ENCODE measurements at places on chromosomes 3 and 15.
A peak's percentile ranks its signal among the peaks of the same experiment; 100 is the strongest.

GRCh38 chr3:157785102-157785826 is 282.0 kb upstream of the VEPH1 start:
- no peak overlapping the region for H3K4me3 ChIP-seq
- no peaks in the 10 kb centered on the region for H3K4me1 ChIP-seq
- no peaks in the 10 kb centered on the region for H3K27me3 ChIP-seq
- no peak for DNase-seq
- no peak overlapping the region for H3K27ac ChIP-seq

DNA sequence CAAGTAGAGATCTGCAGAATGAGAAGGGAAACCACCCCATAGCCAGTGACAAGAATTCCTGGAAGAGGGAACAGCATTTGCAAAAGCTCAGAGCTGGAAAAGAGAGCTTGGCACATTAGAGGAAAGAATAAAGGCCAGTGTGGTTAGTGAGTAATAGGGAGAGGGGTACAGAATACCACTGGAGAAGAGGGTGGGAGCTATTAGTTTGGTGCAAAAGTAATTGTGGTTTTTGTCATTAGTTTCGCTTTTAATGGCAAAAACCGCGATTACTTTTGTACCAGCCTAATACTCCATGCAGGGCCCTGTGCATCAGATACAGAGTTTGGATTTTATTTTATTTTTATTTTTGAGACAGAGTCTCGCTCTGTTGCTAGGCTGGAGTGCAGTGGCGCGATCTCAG is 9.8 kb downstream of the SLC24A1 start:
- peaks cover 26% of the 10 kb centered on the region for H3K4me1 ChIP-seq
- peak overlapping the region; percentile 61 for H3K27ac ChIP-seq
- no peak for DNase-seq
- no peaks in the 10 kb centered on the region for H3K36me3 ChIP-seq
- H3K27me3 ChIP-seq = no peaks in the 10 kb centered on the region

- no peak overlapping the region for H3K4me3 ChIP-seq
- no peak overlapping the region for H3K27ac ChIP-seq
- H3K4me1 ChIP-seq = no peaks in the 10 kb centered on the region
Observed at GRCh38 chr3:82163907-82164520, 402.6 kb upstream of the GBE1 start.

GRCh38 chr15:80010131-80010673 is 39.2 kb upstream of the BCL2A1 start:
- H3K27me3 ChIP-seq = no peaks in the 10 kb centered on the region
- peak overlapping the region; percentile 31 for H3K27ac ChIP-seq
- H3K4me3 ChIP-seq = no peak overlapping the region
- no peaks in the 10 kb centered on the region for H3K4me1 ChIP-seq
- DNase-seq = no peak

- H3K27ac ChIP-seq = no peak overlapping the region
- no peaks in the 10 kb centered on the region for H3K36me3 ChIP-seq
- no peaks in the 10 kb centered on the region for H3K4me1 ChIP-seq
- H3K27me3 ChIP-seq = no peaks in the 10 kb centered on the region
- no peak overlapping the region for H3K4me3 ChIP-seq
Observed at GRCh38 chr15:38316311-38316710, 63.7 kb downstream of the SPRED1 start.

GRCh38 chr3:45566951-45567411 is 27.6 kb upstream of the LIMD1 start:
- no peak for DNase-seq
- no peaks in the 10 kb centered on the region for H3K4me1 ChIP-seq
- H3K36me3 ChIP-seq = no peaks in the 10 kb centered on the region
- no peaks in the 10 kb centered on the region for H3K27me3 ChIP-seq
- no peak overlapping the region for H3K4me3 ChIP-seq
- no peak overlapping the region for H3K27ac ChIP-seq

- H3K4me1 ChIP-seq = no peaks in the 10 kb centered on the region
- DNase-seq = no peak
- no peak overlapping the region for H3K4me3 ChIP-seq
- no peak overlapping the region for H3K27ac ChIP-seq
- peaks cover 79% of the 10 kb centered on the region for H3K36me3 ChIP-seq
- no peaks in the 10 kb centered on the region for H3K27me3 ChIP-seq
Observed at GRCh38 chr15:72206677-72207000, 9.1 kb upstream of the GRAMD2A start.

DNA sequence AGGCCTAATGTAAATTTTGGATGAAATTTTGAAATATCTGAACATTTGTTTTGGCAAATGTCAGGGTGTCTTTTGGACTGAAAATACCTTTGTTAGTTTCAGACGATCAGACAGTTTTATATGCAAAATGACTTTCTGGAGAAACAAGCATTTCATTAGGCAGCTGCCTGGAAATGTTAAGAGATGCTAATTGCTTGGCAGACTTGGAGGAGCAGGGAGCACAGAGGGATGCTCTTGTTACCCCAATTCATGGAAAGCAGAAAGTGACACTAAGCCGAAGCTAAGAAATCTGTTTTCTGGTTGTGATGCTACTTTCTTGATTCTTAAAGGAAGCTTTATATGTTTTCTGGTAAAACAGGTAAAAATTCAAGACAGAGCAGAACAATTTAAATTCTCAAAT is 204.3 kb upstream of the GBE1 start:
- H3K36me3 ChIP-seq = no peaks in the 10 kb centered on the region
- H3K27me3 ChIP-seq = no peaks in the 10 kb centered on the region
- H3K4me3 ChIP-seq = no peak overlapping the region
- no peaks in the 10 kb centered on the region for H3K4me1 ChIP-seq

- peaks cover 22% of the 10 kb centered on the region for H3K27me3 ChIP-seq
- no peak overlapping the region for H3K4me3 ChIP-seq
- no peak overlapping the region for H3K27ac ChIP-seq
- H3K4me1 ChIP-seq = peaks cover 8% of the 10 kb centered on the region
- DNase-seq = no peak
Observed at GRCh38 chr3:134799393-134799792, 4.3 kb downstream of the EPHB1 start.

DNA sequence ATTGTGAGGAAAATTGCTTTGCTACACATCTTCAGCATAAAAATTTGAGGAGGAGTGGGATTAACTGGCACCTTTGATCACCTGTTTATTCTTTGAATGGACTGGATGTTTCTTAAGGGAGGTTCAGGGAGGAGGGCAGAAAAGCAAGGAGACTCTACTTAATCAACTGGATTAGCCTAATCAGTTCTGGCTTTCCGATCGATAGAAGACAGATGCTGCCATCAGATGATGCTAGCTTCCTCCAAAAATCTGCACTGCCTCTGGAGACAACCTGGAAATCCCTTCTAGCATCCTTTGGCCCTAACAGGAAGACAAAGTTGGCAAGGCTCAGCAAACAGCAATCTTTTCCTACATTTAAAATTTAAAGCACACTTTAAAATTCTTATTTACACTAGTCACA is 197.8 kb downstream of the EBLN2 start:
- no peak overlapping the region for H3K27ac ChIP-seq
- H3K4me1 ChIP-seq = no peaks in the 10 kb centered on the region
- H3K4me3 ChIP-seq = no peak overlapping the region
- no peak for DNase-seq
- H3K27me3 ChIP-seq = peaks cover 16% of the 10 kb centered on the region

- no peak for DNase-seq
- no peak overlapping the region for H3K27ac ChIP-seq
- H3K4me3 ChIP-seq = no peak overlapping the region
- peaks cover 22% of the 10 kb centered on the region for H3K4me1 ChIP-seq
- peaks cover 38% of the 10 kb centered on the region for H3K36me3 ChIP-seq
Observed at GRCh38 chr3:50642382-50642781, 25.4 kb downstream of the MAPKAPK3 start.

DNA sequence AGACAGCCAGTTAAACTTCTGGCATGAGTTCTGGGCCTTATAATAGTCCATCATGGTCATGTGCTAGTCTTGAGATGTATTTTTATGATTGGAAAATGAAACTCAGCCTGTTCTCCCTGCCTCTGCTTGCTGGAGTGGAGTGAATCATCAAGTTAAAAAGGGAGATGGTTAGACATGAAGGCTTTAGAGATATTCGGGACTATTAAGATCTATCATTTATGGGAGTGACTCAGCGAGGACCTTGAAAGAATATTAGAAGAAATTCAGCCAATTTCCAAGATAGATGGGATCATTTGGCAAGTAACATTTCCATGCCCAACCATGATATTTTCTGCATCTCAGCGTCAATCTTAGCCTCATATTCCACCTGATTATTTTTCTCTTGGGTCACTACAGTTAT is 79.8 kb downstream of the AGBL1 start:
- no peak overlapping the region for H3K27ac ChIP-seq
- no peak for DNase-seq
- peaks cover 13% of the 10 kb centered on the region for H3K27me3 ChIP-seq
- H3K4me3 ChIP-seq = no peak overlapping the region

DNA sequence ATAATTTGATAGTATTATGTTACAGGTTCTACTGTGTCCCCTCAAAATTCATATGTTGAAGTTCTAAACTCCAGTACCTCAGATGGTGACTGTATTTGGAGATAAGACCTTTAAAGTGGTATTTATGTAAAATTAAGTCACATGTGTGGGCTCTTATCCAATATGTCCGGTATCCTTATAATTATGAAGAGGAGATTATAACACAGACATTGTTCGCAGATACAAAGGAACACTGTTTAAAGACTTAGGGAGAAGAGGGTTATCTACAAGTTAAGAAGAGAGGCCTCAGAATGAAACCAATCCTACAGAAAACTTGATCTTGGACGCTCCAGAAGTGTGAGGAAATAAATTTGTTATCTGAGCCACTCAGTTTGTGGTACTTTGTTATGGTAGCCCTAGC is 50.9 kb downstream of the DPH6 start:
- no peaks in the 10 kb centered on the region for H3K27me3 ChIP-seq
- H3K36me3 ChIP-seq = peaks cover under 1% of the 10 kb centered on the region
- H3K4me3 ChIP-seq = no peak overlapping the region

GRCh38 chr3:133393691-133394474 is 6.0 kb upstream of the BFSP2 start:
- H3K27me3 ChIP-seq = peaks cover 7% of the 10 kb centered on the region
- DNase-seq = no peak
- H3K27ac ChIP-seq = no peak overlapping the region
- H3K36me3 ChIP-seq = peaks cover 3% of the 10 kb centered on the region
- H3K4me3 ChIP-seq = no peak overlapping the region

- no peaks in the 10 kb centered on the region for H3K36me3 ChIP-seq
- H3K27me3 ChIP-seq = no peaks in the 10 kb centered on the region
- no peak overlapping the region for H3K27ac ChIP-seq
- no peak overlapping the region for H3K4me3 ChIP-seq
- no peaks in the 10 kb centered on the region for H3K4me1 ChIP-seq
Observed at GRCh38 chr3:61358364-61358763, 107.1 kb upstream of the FHIT start.

- H3K4me1 ChIP-seq = peaks cover 10% of the 10 kb centered on the region
- H3K27me3 ChIP-seq = peaks cover 21% of the 10 kb centered on the region
- no peak overlapping the region for H3K4me3 ChIP-seq
- H3K27ac ChIP-seq = no peak overlapping the region
- DNase-seq = no peak
Observed at GRCh38 chr3:123424999-123425712, 23.7 kb downstream of the ADCY5 start.

DNA sequence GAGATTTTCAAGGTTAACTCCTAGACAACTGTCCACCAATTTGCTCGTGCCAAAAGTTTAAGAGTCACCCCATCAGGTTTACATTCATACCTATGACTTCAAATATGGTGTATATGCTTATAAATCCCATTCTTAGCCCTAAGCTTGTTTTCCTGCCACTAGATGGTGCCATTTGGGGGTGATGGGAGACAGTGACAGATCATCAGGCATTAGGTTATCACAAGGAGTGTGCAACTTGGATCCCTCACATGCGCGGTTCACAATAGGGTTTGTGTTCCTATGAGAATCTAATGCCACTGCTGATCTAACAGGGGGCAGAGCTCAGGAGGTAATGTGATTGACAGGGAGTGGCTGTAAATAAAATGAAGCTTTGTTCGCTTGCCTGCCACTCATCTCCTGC is 182.7 kb downstream of the CNTN6 start:
- no peaks in the 10 kb centered on the region for H3K27me3 ChIP-seq
- no peaks in the 10 kb centered on the region for H3K36me3 ChIP-seq
- H3K4me3 ChIP-seq = no peak overlapping the region
- H3K27ac ChIP-seq = no peak overlapping the region
- H3K4me1 ChIP-seq = no peaks in the 10 kb centered on the region

GRCh38 chr15:70995383-70995970 is 102.9 kb downstream of the LRRC49 start:
- H3K27ac ChIP-seq = no peak overlapping the region
- H3K4me1 ChIP-seq = no peaks in the 10 kb centered on the region
- H3K27me3 ChIP-seq = peaks cover 26% of the 10 kb centered on the region

- peaks cover 12% of the 10 kb centered on the region for H3K36me3 ChIP-seq
- no peak overlapping the region for H3K4me3 ChIP-seq
- H3K27ac ChIP-seq = peak overlapping the region; percentile 49
Observed at GRCh38 chr3:4751029-4751501, 228.2 kb upstream of the BHLHE40 start.

GRCh38 chr15:49507261-49507660 is 84.2 kb downstream of the FGF7 start:
- no peaks in the 10 kb centered on the region for H3K4me1 ChIP-seq
- no peaks in the 10 kb centered on the region for H3K36me3 ChIP-seq
- no peaks in the 10 kb centered on the region for H3K27me3 ChIP-seq
- no peak overlapping the region for H3K4me3 ChIP-seq
- no peak overlapping the region for H3K27ac ChIP-seq

- H3K4me3 ChIP-seq = peak overlapping the region; percentile 34
- peaks cover 2% of the 10 kb centered on the region for H3K4me1 ChIP-seq
- H3K27me3 ChIP-seq = peaks cover 18% of the 10 kb centered on the region
Observed at GRCh38 chr15:71291723-71292122, 176.5 kb downstream of the THSD4 start.

- no peak overlapping the region for H3K4me3 ChIP-seq
- H3K36me3 ChIP-seq = no peaks in the 10 kb centered on the region
- no peak for DNase-seq
- H3K27me3 ChIP-seq = no peaks in the 10 kb centered on the region
- H3K27ac ChIP-seq = no peak overlapping the region
- no peaks in the 10 kb centered on the region for H3K4me1 ChIP-seq
Observed at GRCh38 chr3:84275532-84275931, 683.3 kb upstream of the CADM2 start.
